Adipocyte (in vitro differentiated cells): ENCODE measurements at places on chromosomes 1 and 21.
A peak's percentile ranks its signal among the peaks of the same experiment; 100 is the strongest.

- no peak for DNase-seq
Observed at GRCh38 chr21:36867291-36867905, 99.1 kb downstream of the HLCS start.

DNA sequence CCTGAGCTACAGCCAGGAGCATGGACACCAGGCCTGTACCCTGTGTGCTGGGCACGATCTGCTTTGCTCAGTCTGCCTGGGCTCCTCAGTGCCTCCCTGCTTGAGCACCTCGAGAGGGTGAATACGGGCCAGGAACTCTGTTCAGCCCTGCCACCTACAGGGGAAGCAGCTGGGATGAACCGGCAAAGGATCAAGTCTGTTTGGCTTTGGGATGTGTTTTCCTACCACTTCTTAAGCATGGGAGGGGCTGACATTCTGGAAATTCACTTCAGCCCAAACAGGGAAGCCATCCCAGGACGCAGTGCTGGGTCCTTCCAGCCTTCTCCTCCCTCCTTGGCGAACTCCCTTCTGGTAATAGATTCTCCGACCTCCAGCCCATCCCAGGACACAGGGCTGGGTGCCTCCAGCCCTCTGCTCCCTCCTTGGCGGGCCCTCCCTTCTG, 55.8 kb upstream of the SELENON start:
- peak; percentile 61 for DNase-seq

GRCh38 chr1:63929106-63929478, 155.3 kb downstream of the ROR1 start:
- DNase-seq, result no peak

DNA sequence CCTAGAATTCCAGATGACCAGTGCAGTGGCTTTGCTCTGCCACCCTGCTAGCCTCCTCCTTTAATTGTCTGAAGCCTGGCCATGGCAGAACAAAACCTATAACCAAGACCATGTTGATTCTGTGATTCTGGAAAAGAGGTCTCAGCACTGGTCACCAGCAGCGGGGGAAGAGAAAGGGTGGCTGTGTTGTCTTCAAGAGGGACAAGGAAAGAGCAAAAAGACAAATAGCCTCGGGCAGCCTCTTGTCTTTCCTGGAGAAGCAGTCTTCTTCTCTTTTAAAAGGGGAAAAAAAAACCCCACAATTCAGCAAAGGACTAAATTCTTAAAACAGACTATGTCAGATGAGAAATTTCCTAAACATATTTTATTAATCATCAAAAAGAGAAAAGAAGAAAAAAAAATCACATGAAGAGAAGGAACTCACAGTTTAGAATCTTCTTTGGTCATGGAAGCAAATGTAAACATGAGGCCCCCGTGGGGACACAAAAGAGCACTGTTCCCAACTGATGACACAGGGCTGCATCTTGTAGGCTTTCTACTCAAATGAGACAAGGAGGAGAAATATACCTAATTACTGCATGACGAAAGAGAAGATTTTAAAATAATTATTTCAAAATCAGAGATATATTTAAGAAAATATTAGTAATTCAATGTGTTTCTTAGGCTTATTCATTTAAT, 36.3 kb upstream of the RAP1GAP start:
- DNase-seq, result no peak

DNA sequence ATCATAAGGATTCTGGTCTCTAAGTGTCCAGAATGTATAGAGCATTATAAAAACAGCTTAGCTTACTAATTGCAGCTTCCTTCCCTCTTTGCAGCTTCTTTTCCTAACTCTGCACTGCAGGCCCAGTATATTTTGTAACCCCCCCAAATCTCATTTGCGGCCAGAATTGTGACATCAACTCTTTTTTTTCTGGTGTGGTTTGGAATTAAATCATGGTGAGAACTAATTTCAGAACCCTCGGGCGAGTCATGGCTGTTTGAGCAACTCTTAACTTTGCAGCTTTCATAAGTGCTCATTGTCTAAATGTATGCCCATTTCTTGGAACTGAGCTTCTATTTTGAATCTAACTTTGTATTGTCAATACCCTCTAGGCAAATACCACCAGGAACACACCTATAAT, 187.4 kb downstream of the CYYR1 start:
- DNase-seq, result peak; percentile 15
